GM03348 (cell line): ENCODE measurements at places on chromosomes 7 and 10.

- DNase-seq: no peak
Measured at GRCh38 chr10:56763090-56763489, 402.0 kb upstream of the ZWINT start.

DNA sequence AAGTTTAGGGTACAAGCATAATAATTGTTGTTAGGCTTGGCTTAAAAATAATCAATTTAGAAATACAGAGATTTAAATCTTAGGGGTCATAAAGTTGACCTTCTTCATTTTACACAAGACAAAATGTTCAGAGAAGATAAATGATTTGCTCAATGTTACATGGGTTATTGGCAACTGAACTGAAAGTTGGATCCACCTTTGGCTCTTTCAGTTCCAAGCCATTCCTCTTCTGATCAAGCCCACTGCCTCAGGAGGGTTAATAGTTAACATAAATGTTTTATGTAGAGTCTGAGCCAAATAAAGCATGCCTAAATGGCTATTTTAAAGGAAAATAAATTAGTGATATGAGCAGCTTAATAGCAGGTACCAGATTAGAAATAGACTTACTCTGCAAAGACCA lies 79.1 kb upstream of the RHOBTB1 start:
- no peak for DNase-seq

- no peak for DNase-seq
Measured at GRCh38 chr7:131034166-131034881, 293.4 kb upstream of the MKLN1 start.

GRCh38 chr10:4183761-4184261 lies 398.8 kb upstream of the KLF6 start:
- no peak for DNase-seq

GRCh38 chr10:103480521-103480920 lies 1.5 kb upstream of the CALHM3 start:
- peak; percentile 64 for DNase-seq

DNA sequence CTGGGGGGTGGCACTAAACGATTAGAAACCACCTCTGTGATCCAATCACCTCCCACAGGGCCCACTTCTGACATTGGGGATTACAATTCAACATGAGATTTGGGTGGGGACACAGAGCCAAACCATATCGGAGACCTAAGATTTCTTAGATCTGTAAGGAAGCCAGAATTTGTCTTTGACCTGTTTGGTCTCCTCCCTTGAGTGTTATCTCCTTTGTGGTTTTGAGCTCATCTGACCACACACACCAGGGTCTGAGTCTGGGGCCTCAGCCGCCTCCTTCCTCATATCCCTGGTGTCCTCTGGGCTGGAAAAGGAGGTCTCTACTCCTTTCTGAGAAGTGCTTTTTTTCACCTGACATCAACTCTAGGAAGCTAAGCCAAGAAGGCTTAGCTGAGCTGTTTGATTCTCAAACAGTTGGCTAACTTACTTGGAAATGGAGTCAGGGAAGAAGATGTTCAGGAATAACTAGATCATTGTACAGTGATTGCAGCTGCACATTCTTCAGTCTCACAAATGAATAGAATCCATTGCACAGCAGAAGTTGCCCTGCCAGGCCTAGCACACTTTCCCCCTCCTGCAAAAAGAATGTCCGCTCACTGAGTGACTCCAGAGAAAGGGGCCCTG lies 167.4 kb downstream of the ARHGAP21 start:
- DNase-seq: no peak

DNA sequence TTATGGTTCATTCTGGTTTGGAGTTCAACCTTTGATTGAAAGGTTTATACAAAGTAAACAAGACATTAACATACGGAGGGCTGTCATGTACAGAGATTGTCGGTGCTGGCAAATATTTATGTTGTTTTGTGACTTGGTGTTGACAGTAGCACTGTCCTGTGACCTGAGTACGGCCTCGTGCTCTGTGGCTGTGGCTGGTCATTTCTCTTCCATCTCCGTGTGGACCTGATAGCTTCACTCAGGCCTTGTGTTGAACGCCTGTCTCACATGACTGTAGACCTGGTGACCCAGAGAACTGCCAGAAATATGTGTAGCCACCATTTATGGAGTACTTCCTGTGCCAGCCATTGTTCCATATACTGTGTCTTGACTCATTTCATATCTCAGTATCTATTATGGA lies 311.6 kb downstream of the CCDC3 start:
- DNase-seq: no peak

DNA sequence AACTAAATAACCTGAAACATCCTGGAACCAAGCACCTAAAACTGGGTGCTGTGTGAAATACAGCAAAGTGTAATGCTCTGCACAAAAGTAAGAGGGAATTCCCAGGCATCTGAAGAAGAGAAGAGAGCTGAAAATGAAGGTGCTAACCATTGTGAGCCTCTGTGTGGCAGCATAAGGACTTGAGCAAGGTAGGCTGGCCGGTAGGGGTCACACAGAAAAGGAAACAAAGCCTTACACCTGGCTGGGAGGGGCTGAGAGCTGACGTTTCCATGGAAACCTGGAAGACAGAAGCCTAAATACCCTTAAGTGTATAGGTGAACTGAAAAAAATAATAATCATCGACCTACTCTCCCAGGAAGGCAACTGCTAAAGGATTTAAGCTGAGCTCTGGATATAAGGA lies 48.6 kb downstream of the CUL1 start:
- DNase-seq: no peak

GRCh38 chr10:73838827-73839226 lies 27.4 kb upstream of the NDST2 start:
- peak; percentile 34 for DNase-seq

- no peak for DNase-seq
Measured at GRCh38 chr7:140922741-140923345, 1.9 kb downstream of the BRAF start.

DNA sequence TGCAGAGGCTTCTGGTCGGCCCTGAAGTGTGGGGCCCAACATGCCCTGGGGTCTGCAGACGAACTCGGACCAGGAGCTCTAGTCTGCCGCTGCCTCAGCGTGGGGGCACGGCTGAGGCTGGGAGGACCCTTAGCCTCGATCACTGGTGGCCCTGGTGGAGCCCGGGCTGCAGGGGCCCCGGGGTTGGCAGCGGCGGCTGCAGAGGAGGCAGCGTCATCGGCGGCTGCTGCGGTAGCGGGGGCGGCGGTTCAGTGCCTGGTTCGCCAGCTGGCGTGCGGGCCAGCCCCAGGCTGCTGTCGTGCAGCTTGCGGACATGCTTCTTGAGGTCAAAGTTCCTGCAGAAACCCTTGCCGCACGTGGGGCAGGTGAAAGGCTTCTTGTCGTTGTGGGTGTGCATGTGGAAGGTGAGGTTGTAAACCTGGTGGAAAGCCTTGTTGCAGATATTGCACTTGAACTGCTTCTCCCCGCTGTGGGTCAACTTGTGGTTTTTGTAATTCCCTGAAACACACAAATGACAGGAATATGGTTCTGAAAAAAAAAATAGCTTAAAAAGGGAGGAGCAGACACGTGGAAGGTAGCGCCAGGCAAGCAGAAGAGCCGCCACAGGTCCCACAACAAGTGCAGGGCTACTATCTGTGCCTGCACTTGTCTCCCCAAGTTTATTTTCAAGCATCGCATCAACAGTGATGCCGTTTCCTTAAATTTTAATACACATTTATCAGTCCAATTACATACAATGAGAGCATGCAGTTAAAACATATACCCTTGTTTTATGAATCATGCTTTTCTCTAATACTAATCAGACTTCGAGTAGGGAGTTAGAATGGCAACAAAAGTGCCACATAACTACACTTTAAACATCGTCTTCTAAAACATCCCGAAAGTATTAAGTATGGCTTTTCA lies 2.4 kb downstream of the FEZF1 start:
- DNase-seq: no peak

GRCh38 chr10:67775279-67775678 lies 62.7 kb downstream of the DNAJC12 start:
- no peak for DNase-seq

- no peak for DNase-seq
Measured at GRCh38 chr10:44520651-44521050, 135.8 kb upstream of the CXCL12 start.

- no peak for DNase-seq
Measured at GRCh38 chr7:91127325-91127724, 136.9 kb upstream of the FZD1 start.

DNA sequence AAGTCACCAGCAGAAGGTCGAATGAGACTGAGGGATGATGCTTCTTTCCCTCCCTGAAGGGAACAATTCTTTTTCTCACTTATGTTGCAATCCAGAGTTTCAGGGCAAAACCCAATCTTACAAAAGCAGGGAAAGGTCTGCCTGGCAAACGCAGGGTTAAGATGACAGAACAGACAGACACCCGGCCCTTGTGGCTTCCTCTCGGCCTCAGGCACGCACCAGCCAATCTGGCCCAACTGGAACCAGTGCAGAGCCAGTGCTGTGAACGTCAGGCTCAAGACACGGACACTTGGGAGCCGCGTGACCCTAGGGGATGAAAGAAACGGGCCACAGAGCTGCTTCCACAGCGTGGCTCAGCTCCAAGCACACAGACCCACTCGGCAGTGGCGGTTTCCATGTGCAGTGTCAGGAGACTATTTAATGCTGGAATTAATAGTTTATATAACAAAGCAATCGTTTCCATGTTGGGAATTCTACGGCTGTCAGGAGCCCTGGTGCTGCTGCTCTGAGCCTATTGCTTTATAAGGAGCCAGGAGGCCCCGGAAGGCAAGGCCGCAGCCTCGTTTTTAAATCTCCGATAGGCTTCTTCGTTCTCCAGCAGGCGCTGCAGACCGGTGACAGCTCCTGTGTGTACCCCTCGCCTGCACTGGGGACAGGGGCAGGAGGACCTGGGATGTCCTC lies 198.4 kb downstream of the DIP2C start:
- peak; percentile 85 for DNase-seq
